ENCODE measurements at places on chromosomes 1 and 21.

DNA sequence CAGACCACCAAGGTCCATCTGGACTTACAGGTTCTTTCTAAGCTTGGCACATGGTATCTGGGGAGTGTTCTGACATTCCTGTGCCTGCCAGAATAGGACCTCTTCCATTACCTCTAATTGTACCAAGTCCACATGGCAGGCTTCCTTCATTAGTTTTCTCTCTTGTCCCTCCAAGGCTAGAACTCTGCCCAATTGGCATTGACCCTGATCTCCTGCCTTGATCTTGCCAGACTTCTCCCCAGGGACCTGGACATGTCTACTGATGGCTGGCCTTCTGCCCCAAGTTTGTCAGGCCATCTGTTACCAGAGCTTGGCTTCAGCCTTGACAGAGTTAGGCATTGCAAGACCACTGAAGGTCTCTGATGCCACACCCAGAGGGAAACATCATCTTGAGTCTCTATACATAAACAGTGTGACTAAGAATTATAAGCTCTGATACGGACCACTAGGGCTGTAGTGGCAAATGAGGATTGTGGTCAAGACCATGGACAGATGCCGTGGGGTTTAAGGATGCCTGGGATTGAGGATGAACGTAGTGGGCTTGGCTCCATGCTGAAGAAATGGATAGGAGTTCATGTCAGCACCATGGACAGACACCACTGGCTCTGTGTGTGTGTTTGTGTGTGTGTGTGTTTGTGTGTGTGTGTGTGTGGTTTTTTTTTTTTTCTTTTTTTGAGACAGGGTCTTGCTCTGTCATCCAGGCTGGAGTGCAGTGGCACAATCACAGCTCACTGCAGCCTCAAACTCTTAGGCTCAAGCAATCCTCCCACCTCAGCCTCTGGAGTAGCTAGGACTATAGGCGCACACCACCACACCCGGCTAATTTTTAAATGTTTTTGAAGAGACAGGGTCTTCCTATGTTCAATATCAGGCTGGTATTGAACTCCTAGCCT, 19.5 kb upstream of the PSMB2 start:
- DNase-seq, result no peak

GRCh38 chr1:63739452-63739851, 34.4 kb upstream of the ROR1 start:
- DNase-seq, result no peak

- no peak for DNase-seq
Measured at GRCh38 chr1:23246274-23246673, 29.0 kb upstream of the HTR1D start.

DNA sequence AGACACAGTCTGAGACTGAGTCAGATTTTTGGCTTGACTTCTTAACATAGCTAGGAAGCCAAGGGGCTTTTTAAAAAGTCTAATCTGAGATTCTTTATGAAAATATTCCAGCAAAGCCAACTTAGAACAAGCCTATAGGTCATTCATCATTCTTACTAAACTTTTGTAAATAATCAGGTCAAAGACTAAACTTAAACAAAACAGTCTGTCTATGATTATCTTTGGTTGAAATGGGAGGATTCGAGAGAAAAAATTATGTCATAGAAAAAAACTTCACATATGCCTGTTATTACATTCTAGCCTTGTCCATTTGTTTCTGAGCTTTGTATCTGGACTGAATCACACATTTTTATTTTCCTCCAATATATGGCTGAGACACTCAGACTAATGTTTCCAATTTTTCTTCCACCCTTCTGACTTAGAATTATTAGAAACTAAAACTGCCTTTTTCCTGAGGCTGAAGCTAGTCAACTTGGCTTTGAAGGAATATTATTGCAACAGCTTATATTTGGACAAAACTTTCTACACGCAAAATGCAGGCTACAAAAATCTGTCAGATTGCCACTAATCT, 83.3 kb downstream of the ETS2 start:
- DNase-seq, result no peak

DNA sequence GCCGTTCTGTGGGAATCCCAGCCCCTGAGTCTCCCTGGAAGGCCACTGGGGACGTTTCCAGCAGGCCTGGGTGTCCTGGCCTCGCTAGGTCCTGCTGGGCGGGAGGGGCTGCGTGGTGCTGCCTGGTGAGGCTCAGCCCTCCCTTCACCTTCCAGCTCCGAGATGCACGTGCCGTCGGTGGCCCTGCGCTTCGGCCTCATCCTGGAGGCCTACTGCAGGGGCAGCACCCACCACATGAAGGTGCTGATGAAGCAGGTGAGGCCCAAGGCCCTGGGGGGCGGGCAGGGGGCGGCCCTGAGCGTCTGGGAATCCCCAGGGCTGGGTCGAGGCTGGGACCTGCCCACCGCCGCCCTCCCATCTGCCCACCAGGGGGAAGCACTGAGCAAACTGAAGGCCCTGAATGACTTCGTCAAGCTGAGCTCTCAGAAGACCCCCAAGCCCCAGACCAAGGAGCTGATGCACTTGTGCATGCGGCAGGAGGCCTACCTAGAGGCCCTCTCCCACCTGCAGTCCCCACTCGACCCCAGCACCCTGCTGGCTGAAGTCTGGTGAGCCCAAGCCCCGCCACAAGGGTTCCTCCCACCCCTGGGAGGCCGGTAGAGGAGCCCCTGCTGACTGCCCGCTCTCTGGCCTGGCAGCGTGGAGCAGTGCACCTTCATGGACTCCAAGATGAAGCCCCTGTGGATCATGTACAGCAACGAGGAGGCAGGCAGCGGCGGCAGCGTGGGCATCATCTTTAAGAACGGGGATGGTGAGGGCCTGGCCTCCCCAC, 70.3 kb downstream of the PIK3CD start:
- DNase-seq, result no peak

DNA sequence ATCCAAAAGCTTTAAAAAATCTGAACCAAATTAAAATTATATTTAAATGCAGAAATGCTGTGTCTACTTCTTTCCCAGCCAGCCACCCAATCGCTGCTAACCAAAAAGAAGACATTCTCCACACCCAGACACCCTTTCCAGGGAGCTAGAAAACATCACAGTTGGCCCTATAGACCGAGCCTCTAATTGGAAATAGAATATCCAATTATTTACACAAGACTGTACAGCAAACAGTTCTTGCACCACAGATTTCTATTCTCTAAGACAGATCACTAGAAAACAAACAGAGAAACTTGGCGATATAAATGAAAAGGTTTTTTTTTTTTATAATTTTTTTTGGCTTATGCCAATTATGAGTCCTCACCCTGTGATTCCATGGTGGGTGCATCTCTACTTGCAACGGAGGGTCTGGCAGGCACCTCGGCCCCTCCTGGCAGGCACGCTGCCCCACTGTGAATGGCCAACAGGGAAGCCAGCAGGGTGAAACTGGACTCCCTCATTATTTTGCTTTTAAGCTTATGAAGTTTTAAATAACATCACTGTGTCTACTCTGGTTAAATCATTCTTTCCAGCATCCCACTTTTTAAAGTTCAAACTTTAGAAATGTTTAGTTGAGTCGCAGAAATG, 29.2 kb downstream of the BCAR3 start:
- no peak for DNase-seq

- DNase-seq, result no peak
Measured at GRCh38 chr1:63545780-63546179, 22.5 kb downstream of the EFCAB7 start.

DNA sequence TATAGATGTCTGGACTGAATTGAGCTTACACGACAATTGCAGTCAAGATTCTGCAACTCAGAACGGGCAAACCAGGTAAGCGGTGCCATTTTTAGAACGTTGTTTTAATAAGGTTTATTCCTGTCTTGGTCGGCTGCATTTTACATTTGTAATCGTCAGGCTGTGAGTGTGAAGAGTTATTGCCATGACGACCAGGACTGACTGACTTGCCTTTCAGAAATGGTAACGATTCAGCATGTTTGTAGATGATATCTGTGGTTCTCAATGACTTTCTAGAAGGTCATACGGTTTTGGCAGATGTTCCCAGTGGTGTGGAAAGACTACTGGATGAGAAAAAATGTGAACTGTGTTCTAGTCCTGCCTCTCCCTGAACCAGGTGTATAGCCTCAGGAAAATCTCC, 271.3 kb upstream of the B3GALT2 start:
- peak; percentile 5 for DNase-seq

DNA sequence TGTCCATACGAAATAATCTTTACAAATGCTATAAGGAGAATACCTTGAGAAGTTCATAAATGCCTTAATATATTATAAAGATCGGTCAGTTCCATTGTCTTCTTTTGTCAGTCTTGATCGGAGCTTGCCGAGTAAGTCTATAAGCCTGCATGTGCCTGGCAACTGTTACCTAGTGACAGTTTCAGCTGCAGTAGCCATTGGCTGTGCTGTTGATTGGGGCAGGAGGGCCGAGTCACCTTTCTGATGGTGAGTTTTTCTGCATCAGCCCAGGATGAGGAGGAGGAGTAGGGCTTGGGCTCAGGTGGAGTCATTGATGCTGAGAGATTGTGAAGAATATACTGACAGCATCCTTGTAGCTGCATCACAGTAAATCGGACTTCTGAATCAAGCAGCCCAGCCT, 1.9 kb upstream of the GPR52 start:
- no peak for DNase-seq

- no peak for DNase-seq
Measured at GRCh38 chr1:186782791-186783190, 46.0 kb upstream of the PLA2G4A start.

GRCh38 chr1:62826901-62827300, 43.0 kb downstream of the ATG4C start:
- no peak for DNase-seq

DNA sequence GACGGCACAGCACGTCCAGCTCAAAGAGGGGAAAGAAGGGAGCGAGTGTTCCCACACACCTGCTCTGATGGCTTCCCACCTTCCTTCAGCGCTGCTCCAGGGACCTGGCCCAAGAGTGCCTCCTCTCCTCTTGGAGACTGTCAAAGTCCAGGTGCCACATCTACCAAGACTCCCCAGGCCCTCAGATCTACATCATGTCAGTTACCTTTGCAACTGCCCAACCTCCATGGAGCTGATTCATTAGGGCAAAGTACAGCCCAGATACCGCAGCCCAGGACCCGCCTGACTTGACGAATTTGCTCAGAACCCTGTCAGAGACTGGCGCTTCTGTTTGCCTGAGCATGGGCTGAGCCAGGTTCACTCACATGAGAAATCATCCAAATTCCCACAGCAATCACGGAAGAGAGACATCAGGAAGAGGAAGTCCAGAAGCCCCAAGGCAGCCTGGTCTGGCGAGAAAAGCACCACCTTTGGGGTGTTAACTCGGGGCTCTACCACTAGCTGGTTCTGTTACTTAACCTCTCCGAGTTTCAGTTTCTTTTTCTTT, at the start of gene SEC16B:
TSS of gene SEC16B (minus strand) at position 234 of the 547 bp plus-strand sequence. CDS start 2,077 bp downstream, outside the sequence.
- DNase-seq, result no peak

GRCh38 chr1:22618056-22618455, 18.4 kb upstream of the C1QA start:
- DNase-seq, result no peak

DNA sequence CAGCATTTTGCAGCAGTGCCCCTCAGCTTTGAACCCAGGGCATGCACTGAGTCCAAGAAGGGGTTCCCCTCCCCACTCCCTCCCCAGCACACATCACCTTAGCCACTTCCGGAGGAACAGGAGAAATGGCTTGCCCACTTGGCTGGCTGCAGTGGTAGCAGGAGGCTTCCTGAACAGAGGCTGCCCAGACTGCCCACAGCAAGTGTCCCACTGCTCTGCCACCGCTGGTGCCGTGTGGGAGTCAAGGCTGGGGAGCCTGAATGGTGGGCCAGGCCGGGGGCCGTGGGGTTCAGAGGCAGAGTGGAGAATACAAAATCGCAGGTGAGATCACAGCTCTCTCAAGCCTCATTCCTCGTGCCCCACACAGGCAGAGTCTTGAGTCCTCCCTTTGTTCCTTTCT, 34.5 kb downstream of the CD247 start:
- no peak for DNase-seq

- peak; percentile 100 for DNase-seq
Measured at GRCh38 chr1:156212833-156213643, at the start of gene PMF1. Gene PMF1, plus strand, starts transcription at chr1:156213007. Its CDS starts 9 bp downstream, at chr1:156213016.

DNA sequence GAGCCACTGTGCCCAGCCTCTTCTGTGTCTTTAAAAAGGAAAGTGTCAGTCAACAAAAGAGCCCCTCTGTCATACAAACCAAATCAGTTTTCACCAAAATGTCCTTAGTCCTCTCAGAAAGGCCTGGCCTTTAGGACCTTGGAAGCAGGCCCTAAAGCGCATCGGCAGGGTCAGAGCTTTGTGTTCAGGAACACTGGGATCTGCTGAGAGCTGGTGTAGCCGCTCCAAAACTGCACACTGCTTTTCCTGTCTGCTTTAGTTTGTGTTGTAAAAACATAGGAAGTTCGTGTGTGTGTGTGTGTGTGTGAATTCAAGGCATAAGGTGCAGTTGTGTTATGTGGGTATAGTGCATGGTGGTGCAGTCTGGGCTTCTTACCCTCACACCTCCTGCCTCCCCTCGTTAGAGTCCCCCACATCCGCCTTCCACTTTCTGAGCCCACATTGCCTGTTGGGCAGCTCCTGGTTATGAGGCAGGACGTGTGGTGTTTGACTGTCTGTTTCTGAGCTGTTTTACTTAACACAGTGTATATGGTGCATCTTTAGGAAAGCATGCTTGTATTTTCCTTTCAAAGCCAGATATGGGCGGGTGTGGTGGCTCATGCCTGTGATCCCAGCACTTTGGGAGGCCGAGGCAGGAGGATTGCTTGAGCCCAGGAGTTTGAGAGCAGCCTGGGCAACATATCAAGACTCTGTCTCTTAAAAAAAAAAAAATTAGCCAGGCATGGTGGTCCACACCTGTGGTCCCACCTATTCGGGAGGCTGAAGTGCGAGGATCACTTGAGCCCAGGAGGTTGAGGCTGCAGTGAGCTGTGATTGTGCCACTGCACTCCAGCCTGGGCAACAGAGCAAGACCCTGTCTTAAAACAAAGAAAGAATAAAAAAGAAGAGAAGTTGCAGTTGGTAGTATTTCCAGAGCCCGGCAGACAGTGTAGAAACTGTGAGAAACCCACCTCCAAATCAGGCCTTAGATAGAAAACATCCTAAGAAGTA, 12.4 kb downstream of the IBA57 start:
- DNase-seq, result no peak

- no peak for DNase-seq
Measured at GRCh38 chr1:3777647-3778589, 5.4 kb downstream of the SMIM1 start.

GRCh38 chr1:50295566-50295965, 127.7 kb downstream of the DMRTA2 start:
- no peak for DNase-seq

GRCh38 chr1:34460193-34460592, 283.5 kb downstream of the C1orf94 start:
- peak; percentile 13 for DNase-seq

DNA sequence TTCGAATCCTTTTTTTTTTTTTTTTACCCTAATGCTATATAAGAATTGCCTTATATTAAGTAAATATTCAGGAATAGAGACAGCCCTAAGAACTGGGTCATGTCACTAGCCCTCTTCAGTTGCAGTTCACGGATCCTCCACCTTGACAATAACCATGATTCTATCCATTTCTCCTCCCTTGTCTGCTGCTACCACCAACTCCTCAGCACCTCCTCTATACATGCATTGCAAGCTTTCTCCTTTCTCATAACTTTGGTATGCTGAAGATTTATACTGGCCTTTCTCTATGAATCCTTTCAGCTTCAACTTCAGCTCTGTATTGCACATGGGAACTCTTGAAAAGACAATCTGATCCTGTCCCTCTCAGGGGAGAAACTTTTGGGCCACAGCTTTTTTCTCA, 14.3 kb upstream of the DR1 start:
- no peak for DNase-seq

Measured in NCI-H526 (cell line).